ENCODE measurements at places on chromosomes 16 and 17.

DNA sequence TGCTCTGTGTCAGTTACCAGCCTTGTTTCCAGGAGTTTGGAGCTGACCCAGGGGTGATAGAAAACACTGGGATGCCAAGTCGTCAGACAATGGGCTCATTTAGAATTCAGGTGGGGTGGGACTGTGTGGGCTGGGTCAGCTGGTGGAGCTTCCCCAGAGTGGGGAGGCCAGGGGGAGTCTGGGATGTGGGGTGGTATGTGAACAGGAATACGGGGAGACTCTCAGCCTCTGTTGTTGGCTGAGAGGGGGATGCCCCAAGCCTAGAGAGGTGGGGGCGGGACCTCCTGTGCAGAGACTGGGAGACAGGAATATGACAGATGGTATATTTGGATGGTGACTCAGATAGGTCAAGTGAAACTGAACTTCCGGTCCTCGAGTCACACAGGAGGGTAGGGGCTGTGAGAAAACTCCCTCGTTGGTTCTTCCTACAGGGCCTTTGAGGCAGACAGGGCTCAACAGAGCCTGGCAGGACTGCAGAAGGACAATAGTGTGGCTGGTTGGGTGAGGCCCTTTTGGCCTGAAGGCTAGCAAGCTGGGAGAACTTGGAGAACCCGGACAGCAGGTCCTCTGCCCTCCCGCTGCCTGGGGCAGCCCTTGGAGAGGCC is 23.7 kb downstream of the CDH1 start:
- peak; percentile 8 for DNase-seq

- peak; percentile 66 for DNase-seq
These were observed 46.0 kb downstream of the BEAN1 start for GRCh38 chr16:66473051-66473571.

GRCh38 chr16:61797296-61797795 is 238.9 kb downstream of the CDH8 start:
- no peak for DNase-seq

- peak; percentile 89 for DNase-seq
These were observed 98.2 kb upstream of the DHX40 start for GRCh38 chr17:59466946-59467801.

- DNase-seq = peak; percentile 59
These were observed 1.1 kb downstream of the KATNB1 start for GRCh38 chr16:57736419-57737351.

DNA sequence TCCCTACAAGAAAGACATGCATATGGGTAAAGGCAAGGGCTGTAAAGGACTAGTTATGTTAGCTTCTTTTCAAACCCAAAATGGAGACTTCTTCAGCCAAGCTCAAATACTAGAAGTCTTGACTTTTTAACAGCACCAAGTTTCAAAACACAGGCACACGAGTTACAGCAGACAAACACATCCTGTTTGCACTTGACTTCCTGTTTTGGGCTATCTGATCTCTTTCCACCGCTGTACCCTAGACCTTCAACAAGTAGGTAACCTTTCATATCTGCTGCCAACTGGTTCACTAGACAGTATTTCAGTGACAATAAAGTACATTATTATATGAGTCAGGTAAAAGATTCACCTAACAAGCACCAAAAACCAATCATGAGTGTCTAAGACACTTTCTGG is 12.3 kb downstream of the RFFL start:
- DNase-seq = no peak

GRCh38 chr16:73888840-73889490 is 407.6 kb upstream of the PSMD7 start:
- no peak for DNase-seq

- peak; percentile 95 for DNase-seq
These were observed 436.4 kb downstream of the SOX9 start for GRCh38 chr17:72556944-72557826.

DNA sequence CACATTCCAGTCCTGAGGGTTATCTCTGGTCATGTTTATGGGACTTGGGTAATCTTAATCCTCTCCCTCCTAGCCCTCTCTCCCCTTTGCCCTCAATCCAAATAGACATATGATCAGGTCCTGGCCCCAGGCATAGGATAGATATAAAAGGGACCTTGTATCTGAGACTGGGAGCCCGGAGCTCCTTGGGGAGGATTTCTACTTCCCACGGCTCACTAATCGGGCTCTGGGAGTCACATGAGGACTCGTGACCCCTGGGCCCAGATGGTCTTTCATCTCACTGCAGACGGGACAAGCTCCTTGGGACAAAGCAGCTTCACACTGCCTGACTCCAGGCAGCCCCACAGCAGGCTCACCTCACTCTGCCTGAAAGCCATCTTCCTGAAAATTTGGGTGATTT is 57.8 kb upstream of the LYRM9 start:
- DNase-seq = no peak

- DNase-seq = no peak
These were observed 82.4 kb upstream of the TOX3 start for GRCh38 chr16:52629296-52629695.

DNA sequence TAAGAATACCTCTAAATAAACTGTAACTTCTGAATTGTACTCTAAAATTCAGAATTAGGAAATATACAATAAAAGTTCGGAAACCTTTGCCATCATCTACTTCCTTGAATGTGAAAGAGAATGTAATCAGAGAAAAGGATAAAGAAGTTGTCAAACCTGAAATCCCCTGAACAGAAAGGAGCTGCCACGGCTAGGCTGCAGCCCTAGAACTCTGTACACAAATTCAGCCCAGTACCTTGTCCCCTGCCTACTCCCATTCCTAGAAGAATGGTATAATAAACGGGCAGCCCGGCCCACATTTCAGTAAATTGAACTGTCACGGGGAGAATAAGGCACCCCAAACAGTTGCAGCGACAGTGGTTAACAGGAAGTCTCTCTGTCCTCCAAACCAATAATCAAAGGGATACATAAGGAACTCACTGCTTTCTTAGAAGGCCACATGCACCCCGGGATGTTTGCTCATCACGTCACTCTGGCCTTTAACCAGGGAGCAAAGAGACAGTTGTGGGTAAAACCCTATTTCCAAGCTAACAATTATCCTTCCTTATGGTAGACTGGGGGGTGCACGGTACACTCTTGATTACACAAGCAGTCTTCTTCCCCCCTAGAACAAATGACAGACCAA is 24.3 kb upstream of the RFFL start:
- peak; percentile 87 for DNase-seq

- DNase-seq = no peak
These were observed 22.3 kb downstream of the CD300LF start for GRCh38 chr17:74690409-74690825.

GRCh38 chr17:17941015-17941414 is 31.2 kb downstream of the TOM1L2 start:
- peak; percentile 32 for DNase-seq

DNA sequence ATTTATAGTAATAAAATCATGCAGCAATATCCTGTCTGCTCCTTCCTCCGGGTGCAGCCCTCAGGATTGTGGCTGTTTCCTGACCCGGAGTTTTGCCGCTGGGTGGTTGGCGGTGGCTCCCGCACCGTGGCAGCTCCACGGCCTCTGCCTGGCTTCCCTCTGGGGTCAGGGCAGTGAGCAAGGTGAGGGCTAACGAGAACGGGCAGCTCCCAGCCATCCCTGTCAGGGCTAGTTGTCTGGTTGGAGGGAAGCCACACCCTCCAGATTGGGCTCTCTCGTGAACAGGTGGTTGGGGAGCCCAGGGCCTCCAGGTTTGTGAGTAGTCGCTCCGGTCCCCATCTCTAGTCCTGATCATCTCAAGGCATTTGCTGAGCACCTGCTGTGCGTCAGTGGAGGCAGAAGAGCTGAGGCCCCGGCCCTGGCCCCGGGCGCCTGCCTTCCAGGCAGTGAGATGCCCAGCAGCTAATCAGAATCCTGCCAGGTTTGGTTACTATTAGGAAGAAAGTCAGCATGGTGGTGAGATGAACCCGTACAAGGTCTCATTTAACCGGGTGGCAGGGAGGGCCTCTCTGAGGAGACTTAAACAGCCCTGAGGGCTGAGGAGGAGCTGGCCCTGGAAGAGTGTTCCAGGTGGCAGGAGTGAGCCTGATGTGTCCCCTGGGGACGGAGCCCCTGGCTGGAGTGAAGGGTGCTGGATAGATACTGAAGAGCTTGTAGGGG is 2.3 kb upstream of the NUDT16L1 start:
- no peak for DNase-seq

DNA sequence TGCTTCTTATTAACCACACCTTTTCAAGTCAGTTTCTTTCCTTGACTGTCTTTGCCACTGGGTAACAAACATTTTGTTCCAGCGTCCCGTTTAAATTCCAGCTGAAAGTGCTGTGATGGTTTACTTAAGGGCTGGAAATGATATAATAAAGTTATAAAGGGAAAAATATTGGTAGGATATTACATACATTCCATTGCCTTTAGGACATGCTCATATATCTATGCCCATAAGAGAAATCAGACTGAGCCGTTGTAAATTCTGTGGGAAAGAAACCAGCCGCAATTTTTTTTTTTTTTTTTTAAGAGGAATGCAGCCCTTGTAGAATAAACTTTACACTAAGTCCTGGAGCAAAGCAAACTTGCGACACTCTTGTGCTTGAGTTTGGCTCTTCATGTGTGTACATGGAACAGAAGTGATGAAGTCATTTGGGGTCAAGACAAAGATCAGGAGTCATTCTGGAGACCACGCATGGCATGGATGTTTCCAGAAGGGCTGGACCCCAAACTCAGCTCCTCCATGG is 210.9 kb downstream of the XYLT1 start:
- no peak for DNase-seq

DNA sequence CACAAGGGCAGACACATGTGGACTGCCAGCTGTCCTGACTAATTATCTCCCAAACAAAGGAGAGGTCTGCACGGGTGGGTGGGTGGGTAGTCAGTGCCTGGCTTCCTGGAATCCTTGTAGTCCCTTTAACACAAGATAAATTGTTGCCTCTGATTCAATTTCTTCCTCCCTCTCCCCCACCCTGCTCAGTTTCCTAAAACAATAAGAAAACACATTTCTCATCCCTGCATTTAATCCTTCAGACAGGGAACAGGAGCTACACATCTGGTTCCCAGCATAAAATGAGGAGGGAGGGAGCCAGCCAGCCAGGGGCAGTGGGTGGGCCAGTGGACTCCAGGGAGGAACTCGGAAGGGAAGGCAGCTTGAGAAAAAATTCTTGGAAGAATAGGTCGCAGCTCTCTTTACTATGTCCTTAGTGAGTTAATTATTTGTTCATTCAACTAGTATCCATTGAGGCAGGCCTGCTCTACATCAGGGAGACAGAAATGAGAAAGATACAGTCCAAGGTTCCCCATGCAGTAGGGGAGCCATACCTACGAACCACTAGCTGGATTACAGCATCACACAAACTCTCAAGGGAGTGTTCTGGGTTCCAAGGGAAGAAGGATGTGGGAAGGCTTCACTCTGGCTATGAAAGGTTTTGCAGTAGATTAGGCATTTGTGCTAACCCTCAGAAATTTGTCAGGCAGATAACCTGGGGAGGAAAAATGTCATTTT is 58.3 kb downstream of the CCT6B start:
- DNase-seq = peak; percentile 64

DNA sequence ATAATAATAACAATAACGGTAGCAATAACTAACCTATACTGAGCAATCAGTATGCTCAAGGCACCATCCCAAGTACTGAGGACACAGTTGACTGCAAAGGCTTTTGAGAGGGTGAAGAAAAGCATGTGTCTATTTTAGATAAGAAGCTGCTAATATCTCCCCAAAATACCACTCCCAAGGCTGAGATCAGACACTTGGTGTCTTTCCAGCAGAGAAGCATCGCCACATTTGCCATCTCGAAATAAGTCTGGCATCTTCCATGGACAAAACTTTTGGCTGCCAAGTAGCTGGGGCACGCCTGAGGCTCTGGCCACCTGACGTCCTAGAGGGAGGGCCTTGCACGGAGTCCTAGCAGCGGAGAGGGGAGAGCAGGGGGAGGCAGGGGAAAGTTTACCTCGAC is 39.0 kb downstream of the ZNF423 start:
- DNase-seq = no peak

DNA sequence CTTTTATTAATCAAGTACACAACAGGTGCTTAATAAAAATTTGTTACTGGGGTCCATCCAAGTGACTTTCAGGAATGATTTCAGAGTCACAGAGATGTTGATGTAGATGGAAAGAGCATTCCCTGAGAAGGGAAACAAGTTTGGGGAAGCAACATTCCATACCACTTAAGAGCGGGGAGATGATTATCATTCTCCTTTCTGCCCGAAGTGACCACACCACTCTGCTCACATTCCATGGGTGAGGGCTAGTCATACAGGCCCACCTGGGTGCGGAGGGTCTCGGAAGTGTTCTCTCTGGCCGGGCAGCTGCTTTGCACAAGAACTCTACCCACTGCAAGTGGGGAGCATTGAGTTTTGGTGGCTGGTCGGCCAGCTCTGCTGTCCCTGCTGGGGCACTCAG is 231.4 kb downstream of the SNX29 start:
- DNase-seq = no peak

DNA sequence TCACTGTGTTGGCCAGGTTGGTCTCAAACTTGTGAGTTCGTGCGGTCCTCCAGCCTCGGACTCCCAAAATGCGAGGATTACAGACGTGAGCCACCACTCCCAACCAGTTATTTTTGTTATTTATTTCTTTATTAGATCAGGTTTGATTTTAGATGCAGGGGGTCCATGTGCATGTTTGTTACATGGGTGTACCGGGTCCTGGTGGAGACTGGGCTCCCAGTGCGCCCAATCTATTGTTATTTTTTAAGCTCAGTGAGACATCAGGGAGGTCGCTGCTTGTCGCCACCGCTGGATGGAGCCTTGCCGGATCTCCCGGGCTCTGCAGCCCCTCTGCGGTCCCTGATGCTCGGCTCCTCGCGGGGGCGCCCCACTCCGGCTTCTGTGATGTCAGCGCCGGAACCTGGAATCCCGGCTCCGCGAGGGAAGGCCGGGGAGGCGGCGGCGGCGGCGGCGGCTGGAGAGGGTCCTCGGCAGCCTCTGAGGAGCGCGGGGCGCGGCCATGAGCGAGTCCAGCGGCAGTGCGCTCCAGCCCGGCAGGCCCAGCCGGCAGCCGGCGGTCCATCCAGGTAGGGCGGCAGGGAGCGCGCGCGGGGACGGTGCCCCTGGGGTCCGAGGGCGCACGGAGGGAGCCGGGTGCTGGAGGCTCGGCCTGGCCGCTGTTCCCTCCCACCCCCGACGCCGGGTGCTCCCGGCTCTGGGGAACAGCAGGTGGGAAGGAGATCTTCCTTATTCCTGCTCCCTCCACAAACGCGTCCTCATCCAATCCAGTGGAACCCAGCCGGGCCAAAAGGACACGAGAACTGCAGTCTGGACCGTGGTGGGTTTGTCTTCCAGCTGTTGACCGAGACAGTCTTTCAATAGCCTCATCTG is at the start of gene TMC7:
Gene TMC7 (plus strand): TSS at position 370 of the 870 bp plus-strand sequence. CDS start 130 bp downstream, at position 500.
- DNase-seq = peak; percentile 95

- no peak for DNase-seq
These were observed 44.4 kb upstream of the ABCC11 start for GRCh38 chr16:48291754-48292153.
